Neural crest cell (in vitro differentiated cells): ENCODE measurements at places on chromosomes 2 and 18. TPM values are rescaled to one million over a fixed set of nuclear protein-coding genes. Genes with fewer than 3 reads are reported as not detected.

Gene METTL4
- total RNA-seq = 12.6 and 13.2 TPM in 2 replicates

Gene CHST9
- 0.49 and 0.64 TPM in 2 replicates for total RNA-seq

Gene AQP4
- not detected in 2 replicates for total RNA-seq

DNA sequence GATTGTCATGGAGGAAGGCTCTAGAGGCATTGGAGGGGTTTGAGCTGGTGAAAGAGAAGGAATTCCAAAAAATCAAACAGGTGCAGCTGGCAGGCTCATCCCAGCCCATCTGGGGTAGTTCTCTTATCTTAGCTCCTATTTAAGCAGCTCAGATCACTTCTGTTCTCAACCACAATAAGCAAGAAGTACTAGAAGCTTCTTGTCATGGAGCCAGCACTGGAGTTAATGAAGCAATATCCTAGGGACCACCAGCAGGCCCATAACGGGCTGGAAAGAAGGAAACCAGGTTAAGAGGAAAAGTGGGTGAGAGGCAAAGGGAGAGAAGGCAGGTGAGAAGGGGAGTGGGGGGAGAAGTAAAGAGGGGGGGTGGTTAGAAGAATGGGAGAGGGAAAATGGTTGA lies 100.7 kb upstream of the ZFP36L2 start:
- DNase-seq = no peak
- peaks cover 30% of the 10 kb centered on the region for H3K36me3 ChIP-seq
- no peak overlapping the region for H3K4me3 ChIP-seq
- no peaks in the 10 kb centered on the region for H3K27me3 ChIP-seq
- H3K27ac ChIP-seq = no peak overlapping the region
- peaks cover 33% of the 10 kb centered on the region for H3K4me1 ChIP-seq

GRCh38 chr2:31249009-31249690 lies 15.2 kb downstream of the EHD3 start:
- DNase-seq = no peak
- peaks cover 4% of the 10 kb centered on the region for H3K36me3 ChIP-seq
- no peak overlapping the region for H3K4me3 ChIP-seq
- H3K4me1 ChIP-seq = no peaks in the 10 kb centered on the region

GRCh38 chr2:239012228-239012627 lies 164.3 kb downstream of the TWIST2 start:
- DNase-seq = no peak
- H3K36me3 ChIP-seq = no peaks in the 10 kb centered on the region
- H3K27me3 ChIP-seq = no peaks in the 10 kb centered on the region
- no peak overlapping the region for H3K4me3 ChIP-seq
- H3K4me1 ChIP-seq = peaks cover 26% of the 10 kb centered on the region

DNA sequence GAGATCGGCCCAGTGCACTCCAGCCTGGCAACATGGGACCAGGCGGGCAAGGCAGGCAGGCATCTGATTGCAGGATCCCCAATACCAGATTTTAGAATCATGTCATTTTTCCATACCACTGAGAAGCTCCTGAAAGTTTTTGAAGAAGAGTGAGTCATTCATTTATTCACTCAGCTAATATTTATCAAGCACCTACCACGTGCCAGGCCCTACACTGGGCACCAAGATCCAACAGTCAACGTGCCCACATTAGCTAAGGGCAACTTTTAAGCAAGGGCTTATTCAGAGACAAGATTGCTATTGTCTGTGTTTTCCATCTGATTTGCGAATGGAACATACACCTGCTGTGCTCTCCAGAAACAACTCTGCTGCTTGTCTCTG lies 126.8 kb upstream of the LGALSL start:
- DNase-seq = no peak
- H3K36me3 ChIP-seq = no peaks in the 10 kb centered on the region
- H3K27ac ChIP-seq = peak overlapping the region; percentile 81
- H3K4me1 ChIP-seq = peaks cover 35% of the 10 kb centered on the region
- H3K4me3 ChIP-seq = no peak overlapping the region
- H3K27me3 ChIP-seq = no peaks in the 10 kb centered on the region

GRCh38 chr2:230714136-230714480 lies 1.5 kb downstream of the CAB39 start:
- peak overlapping the region; percentile 95 for H3K27ac ChIP-seq
- H3K4me3 ChIP-seq = peak overlapping the region; percentile 96
- no peak for DNase-seq
- H3K27me3 ChIP-seq = peaks cover 9% of the 10 kb centered on the region
- peaks cover 37% of the 10 kb centered on the region for H3K4me1 ChIP-seq
